Tibial nerve (tissue), 4 donors: ENCODE measurements at places on chromosomes 13 and 19. TPM values are rescaled to one million over a fixed set of nuclear protein-coding genes. Genes with fewer than 3 reads are reported as not detected.

The CCNA1 gene
- 1.2 TPM for total RNA-seq

The STOML3 gene
- total RNA-seq = not detected

The CYP2S1 gene
- total RNA-seq = 1.4 TPM

The B9D2 gene
- total RNA-seq = 4.8 TPM

The ANKRD24 gene
- 1.7 TPM for total RNA-seq

- no peak for DNase-seq
Observed at GRCh38 chr13:91078093-91078679, 269.3 kb upstream of the MIR17HG start.

GRCh38 chr13:37648609-37649008, 50.0 kb upstream of the POSTN start:
- no peak for DNase-seq
